ENCODE measurements at places on chromosomes 2 and 18.

- DNase-seq = no peak
Measured at GRCh38 chr2:11589316-11589940, 55.6 kb downstream of the GREB1 start.

- DNase-seq = no peak
Measured at GRCh38 chr2:189309331-189309730, 129.8 kb upstream of the COL5A2 start.

GRCh38 chr2:236449167-236449761 is 120.4 kb upstream of the ACKR3 start:
- DNase-seq = no peak

- DNase-seq = no peak
Measured at GRCh38 chr18:48098007-48098406, 167.5 kb upstream of the SMAD2 start.

GRCh38 chr2:224156436-224156835 is 117.3 kb upstream of the SERPINE2 start:
- no peak for DNase-seq

DNA sequence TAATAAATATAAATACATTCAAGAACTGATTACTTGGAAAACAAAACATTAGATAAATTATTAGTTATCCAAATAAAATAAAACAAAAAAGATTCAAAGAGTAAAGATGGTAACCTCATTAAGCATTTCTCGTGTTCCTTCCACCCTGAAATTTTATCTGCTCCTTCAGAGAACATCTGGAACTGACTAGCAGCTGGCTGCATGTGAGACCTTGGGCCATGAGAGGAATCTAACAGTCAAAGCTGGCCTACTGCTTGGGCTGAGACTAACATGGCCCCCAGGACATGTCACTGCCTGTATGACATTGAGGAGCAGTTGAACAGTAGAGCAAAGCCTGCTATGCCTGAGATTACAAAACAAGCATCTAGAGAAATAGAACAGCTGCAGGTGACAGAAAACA is 208.5 kb upstream of the ZSWIM2 start:
- DNase-seq = no peak

DNA sequence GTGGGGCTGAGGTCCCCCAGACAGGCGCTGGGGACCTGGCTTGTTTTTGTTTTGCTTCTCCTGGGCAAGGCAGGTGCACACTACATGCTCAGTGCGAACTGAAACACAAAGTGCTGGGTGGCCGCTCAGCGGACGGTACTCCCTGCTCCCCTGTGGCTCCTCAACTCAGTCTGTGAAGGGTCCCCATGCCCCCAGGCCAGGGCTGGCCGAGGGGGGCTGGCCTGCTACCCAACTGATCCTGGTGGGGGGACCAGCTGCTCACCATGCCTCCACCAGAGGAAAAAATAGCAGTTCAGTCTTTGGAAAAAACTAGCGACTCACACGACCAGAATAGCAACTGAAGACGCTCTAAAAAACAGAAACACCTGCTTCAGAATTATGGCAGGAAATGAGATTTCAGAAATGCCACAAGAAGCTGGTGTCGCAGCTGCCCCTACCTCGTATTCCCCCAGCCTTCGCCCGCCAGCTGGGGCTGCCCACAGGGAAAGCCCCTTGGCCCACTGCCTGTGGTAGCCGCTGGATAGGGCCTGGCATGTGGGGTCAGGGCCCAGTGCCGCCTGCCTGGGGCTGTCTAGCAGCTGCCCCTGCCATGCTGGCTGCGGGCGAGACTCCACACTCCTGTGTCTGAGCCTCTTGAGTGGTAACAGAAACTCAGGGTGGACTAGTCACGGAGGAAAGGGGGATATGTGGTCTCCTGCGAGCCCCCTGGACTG is 43.7 kb downstream of the MEX3C start:
- peak; percentile 44 for DNase-seq

DNA sequence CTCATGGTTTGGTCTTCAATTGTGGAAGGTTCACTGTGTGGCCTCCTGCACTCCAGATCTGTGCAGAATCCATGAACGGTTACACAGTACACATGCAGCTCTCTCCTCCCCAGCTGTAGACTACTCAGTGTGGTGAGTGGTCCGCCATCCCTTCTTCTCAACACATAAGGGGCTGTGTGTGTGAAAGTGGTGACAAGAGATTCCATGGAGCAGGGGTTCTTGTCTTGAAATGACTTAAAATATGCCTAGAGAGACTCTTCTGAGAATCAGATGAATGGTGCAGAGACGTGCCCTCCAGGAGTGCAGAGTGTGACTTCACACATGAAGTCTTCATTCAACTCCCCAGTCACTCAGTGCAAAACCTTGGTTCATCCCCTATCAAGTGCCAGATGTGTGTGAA is 151.0 kb upstream of the COPS8 start:
- no peak for DNase-seq

GRCh38 chr2:12155303-12156051 is 409.0 kb downstream of the LPIN1 start:
- DNase-seq = no peak

DNA sequence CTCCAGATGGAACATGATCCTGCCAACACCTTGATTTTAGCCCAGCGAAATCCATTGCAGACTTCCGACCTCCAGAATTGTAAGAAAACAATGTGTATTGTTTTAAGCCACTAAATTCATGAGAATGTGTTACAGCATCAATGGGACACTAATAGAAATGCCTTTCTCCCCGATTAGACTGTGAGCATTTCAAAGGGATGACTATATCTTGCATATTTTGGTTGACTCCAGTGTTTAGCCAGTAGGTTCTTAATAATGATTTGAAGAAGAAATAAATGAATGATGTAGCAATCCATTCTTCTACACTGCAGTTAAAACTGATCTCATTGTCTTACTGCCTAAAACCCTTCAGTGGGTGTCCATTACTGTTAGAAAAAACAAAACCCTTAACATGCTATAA is 67.4 kb upstream of the ACVR1C start:
- no peak for DNase-seq

- DNase-seq = no peak
Measured at GRCh38 chr2:119225105-119225865, 1.7 kb downstream of the STEAP3 start.

DNA sequence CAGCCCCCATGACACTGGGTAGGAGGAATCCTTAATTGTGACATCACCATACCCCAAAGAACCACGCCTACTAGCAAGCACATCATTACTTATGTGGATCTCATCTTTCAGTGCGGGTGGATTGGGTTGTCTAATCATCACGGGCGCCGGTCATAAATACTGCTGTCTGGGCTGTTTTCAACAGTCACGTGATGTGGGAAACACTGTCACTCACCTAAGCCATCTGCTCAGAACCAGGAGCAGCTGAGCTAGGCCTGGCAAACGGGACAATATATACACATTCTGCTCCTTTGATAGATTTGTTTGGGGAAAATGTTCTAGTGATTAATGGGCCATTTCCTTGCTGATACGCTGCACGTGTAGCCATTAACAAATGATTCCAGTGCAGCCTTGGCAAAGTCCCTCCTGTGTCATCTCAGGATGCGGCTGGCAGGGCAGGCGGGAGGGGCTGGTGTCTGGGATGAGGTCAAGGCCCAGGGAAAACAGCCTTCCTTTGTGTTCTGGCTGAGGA is 145.9 kb upstream of the COPS8 start:
- DNase-seq = no peak

DNA sequence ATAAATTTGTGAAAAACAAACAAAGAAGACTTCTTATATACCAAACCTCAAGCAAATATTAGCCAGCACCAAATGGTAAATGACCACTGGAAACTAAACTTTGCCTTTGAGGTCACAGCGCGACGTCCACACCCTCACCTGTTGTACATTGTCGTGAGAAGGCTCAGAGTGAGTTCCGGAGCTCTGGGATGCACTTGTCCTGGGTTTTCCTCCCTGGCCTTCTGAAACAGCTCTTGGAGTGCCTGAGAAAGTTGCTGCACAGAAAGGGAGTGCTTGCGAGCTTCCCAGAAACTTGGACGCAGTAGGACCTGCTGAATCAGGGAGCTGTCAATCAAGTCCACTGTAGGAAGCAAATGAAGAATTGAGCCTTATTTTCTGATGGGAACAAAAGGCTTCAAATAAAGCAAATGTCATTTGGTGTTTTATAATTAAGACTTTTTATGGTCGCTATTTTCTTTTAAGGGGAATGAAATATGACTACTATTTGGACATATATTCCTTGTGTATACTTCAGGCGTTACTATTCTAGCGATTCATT is 11.0 kb downstream of the DYTN start:
- DNase-seq = no peak

DNA sequence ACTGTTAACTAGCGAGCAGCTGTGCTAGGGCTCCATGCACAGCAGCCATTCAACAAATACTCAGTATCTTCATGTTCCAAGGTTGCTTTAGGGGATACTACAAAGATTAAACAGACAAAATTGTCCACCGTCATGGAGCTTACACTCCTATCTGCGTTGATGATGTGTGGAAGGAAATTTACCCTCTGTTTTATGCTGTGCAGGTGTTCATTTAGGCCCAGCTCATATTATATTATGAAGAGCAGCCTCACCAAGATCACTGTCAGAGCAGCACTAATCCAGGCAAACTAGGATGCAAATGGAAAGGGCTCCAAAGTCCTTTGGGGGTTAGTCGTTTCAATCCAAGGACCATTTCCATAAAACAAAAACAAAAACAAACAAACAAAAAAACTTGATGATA is 13.4 kb upstream of the WIPF1 start:
- no peak for DNase-seq

GRCh38 chr2:10884574-10884975 is 27.2 kb upstream of the KCNF1 start:
- DNase-seq = no peak

DNA sequence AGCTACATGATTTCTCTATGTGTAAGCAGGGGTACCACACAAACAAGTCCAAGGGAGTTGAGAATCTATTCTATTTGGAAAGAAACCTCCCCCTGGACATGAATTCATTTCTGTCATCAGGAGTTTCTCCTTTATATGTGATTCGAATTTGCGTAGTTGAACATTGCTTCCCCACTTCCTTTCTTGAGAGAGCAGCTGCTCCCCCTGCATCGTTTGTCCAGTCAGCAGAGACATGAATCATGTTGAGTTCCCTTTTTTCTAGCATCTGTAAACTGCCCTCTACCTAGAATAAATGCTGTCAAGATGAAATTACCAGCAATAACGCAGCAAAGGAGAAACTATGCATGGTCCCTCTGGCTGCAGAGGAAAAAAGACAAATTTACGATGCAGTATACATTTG is 73.8 kb downstream of the KIF5C start:
- DNase-seq = no peak
